ENCODE measurements at places on chromosomes 13 and 19. TPM values are rescaled to one million over a fixed set of nuclear protein-coding genes. Genes with fewer than 3 reads are reported as not detected.

DNA sequence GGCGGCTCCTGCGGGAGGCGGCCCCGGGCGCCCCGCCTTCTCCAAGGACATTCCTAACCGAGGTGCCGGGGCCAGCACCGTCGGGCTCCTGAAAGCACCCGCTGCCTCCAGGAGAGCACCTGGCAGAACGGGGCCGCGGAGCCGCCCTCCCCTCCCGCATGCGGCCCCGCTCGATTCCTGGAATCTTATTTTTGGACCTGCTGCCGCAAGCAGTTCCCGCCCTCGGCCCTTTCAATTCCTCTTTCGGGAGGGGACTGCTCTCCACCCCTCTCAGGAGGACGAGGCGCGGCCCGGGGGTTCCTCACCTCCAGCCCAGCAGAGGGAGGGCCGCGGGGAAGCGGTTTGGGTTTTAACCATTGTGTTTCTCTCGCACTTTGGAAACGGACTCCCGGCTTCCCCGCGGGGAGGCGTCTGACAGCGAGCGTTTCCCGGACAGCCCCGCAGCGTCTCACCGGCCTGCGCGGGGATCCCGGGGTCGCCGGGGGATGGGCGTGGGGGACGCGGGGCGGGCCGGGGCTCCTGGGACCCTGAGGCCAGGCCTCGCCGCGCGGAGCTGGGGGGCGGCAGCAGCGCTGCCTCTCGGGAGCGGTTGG, 849 bp downstream of the GAS6 start:
- DNase-seq: peak; percentile 44

DNA sequence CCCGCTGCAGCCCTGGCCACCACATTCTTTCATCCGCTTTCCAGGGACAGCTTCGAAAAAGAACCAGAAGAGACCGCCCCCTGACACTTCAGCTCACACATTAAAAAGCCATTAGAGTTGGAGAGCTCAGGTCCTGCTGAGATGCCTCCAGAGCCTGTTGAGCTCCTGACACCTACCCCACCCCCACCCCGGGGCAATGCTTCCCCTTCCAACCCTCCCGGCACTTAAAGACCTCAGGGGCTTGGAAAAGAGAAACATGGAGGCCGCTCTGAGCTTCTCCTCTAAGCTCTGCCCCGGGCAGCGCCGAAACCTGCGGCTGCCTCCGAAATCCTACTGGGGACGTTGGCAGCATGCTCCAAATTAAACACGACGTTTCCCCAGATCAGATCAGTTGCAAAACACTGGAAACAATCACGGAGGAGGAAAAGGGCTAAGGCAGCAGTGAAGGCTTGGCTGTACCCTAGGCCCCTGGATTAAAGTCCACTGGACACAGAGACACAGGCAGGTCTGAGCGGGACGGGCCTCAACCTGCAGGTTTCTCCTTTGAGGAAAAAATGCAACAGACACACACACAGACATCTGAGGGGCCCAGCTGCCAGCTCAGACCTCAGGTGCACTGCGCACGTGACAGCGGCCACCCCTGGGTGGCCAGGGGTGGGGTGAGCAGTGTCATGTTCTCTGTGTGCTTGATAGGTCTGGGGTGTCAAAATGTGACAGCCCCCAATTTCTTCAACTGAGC, 9.6 kb downstream of the SH3GL1 start:
- DNase-seq: no peak

GRCh38 chr13:113220877-113221276, 11.5 kb downstream of the CUL4A start:
- no peak for DNase-seq

DNA sequence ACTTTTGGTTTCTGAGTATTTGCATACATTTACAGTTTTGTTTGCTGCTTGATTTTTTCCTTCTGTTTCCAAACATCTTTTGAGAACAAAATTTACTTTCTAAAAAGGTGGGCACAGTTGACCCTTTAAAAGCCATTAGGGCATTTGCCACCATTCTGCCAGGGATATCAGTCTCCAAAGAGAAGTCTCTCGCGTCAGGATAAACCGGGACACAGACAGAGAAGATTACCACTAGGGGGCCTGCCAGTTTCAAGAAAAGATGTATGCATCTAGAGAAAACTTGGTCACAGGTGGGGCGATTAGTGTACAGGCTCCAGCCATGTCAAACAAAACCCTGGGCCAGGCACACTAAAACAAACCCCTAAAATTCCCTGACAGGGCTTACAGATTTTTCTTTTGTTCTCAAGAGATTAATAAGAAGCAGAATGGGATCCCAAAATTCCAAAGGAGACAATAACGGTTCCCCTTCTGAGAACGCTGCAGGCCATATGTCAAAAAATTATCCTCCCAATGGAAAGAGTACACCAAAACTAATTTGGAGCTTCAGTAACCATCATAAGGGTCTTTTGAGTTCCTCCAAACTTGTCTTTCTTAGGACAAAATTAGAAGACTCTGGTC, 10.7 kb upstream of the PABPC3 start:
- DNase-seq: peak; percentile 30

GRCh38 chr19:32599736-32600157, 18.8 kb downstream of the PDCD5 start:
- DNase-seq: peak; percentile 68

The CLN5 gene
- 17.5 TPM for polyA plus RNA-seq

The NLRP11 gene
- polyA plus RNA-seq: 0.07 TPM

- DNase-seq: no peak
Measured at GRCh38 chr13:30337061-30337610, 29.8 kb upstream of the KATNAL1 start.

GRCh38 chr19:37342753-37343152, 28.1 kb upstream of the ZNF527 start:
- no peak for DNase-seq

GRCh38 chr19:27777242-27777641, 1435.7 kb downstream of the UQCRFS1 start:
- no peak for DNase-seq

The FPR1 gene
- polyA plus RNA-seq: 1.1 TPM

DNA sequence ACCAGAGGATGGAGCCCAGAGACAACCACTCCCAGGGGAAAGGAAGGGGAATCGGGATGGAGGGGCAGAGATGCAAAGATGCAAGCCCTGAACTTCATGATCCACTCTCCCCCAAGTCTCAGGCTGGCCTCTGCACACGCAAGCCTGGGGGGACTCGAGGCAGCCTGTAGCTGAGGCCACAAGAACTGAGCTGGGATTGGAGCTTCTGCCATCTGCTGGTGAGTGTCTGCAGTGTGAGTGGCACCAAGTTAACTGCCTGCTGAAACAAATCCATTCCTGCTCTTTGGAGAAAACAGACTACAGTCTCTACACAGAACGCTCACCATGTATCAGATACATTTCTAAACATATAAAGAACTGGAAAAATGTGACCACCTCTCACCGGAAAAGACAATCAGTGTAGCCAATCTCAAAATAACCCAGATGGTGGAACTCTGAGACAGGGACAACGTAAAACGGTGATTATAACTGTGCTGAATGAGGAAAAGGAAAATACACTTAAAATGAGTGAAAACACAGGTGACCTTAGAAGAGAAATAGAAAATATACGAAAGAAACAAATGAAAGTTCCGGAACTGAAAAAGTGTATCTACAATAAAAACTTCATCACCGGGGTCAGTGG, 62.1 kb downstream of the KLF2 start:
- DNase-seq: peak; percentile 54

DNA sequence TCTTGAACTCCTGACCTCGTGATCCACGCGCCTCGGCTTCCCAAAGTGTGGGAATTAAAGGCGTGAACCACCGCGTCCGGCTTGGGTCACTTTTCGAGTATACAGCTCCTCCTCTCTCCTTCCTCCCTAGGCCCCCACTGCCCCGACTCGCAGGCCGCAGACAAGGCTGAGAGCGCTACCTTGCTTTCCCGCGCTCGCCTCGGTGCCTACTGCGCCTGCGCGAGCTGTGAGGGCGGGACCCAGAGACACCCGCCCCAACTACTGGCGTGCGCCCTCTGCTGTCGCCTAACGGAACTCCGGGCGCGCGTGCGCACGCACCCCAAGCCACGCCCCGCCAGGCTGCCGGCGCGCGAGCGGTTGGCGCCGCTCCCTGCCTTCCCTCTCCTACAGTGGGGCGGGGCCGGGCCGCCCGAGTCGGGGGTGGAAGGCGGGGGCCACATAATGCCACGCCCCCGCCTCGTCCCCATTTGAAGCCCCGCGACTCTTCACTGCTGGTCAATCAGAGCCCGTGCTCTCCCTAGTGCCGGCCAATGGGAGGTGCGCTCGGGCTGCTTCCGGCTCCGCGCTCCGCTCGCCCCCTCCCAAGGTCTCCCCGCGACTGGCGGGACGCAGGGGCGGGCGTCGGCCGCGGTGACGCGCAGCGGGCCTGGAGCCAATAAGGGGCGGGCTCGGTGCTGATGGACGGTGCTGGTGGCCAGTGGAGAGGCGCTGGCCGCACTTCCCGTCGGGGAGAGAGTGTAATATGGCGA, at the start of gene RAB8A:
Gene RAB8A, plus strand, starts transcription at position 730 of the 749 bp plus-strand sequence. Its CDS starts 13 bp downstream, at position 743.
- peak; percentile 100 for DNase-seq

DNA sequence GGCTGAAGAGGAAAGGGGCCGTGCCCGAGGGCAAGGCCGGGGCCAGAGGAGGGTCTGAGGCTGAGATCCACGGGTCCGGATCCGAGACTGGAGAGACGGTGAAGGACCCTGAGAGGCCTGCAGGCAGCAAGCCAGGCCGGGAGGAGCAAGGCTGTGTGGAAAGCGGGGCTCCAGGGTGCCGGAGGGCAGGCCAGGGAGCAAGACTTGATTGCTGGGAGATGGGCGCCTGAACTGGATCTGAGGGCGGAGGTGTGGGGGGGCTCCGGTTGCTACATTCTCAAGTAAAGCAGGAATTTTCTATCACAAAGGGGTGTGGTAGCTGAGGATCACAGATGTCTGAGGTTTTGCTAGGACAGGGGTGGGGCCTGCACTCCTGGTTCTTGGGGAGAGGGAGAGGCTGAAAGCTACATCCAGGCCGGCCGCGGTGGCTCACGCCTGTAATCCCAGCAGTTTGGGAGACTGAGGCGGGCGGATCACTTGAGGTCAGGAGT, 3.8 kb downstream of the MAMSTR start:
- no peak for DNase-seq

The ZNF320 gene
- polyA plus RNA-seq: 14.5 TPM

- DNase-seq: no peak
Measured at GRCh38 chr19:52724701-52725514, 9.9 kb downstream of the ZNF611 start.

GRCh38 chr19:2650515-2650914, 52.0 kb downstream of the GNG7 start:
- DNase-seq: no peak

GRCh38 chr19:38036707-38037611, 130.0 kb downstream of the SIPA1L3 start:
- DNase-seq: no peak

GRCh38 chr19:12769689-12770088, 5.7 kb downstream of the HOOK2 start:
- peak; percentile 70 for DNase-seq

GRCh38 chr19:695352-695949, at the start of gene PRSS57:
Gene PRSS57, minus strand, starts transcription at chr19:695452. Its CDS starts 22 bp downstream, at chr19:695430.
- no peak for DNase-seq

- no peak for DNase-seq
Measured at GRCh38 chr19:3656073-3656746, 29.6 kb upstream of the CACTIN start.

The ZNF616 gene
- polyA plus RNA-seq: 1.4 TPM

- peak; percentile 24 for DNase-seq
Measured at GRCh38 chr19:50759886-50760285, 10.4 kb upstream of the GPR32 start.

DNA sequence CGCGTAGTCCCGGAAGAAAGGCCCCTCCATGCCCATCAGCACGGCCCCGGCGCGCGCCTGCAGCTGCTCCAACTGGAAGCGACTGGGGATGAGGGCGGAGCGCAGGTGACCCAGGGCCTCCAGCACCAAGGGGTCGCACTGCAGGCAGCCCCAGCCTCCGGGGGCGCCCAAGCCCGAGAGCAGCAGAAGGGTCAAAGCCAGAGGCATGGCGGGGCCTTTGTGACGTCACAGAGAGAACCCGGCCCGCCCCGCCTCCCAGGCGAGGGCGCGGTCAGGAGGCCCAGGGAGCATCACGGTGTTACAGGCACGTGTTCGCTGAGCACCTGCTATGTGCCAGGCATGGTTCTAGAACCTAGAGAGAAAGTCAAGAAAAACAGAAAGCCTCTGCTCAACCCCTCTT, at the start of gene IZUMO2:
Gene IZUMO2, minus strand, starts transcription at position 294 of the 400 bp plus-strand sequence. Its CDS starts 87 bp downstream, at position 207.
- DNase-seq: no peak

DNA sequence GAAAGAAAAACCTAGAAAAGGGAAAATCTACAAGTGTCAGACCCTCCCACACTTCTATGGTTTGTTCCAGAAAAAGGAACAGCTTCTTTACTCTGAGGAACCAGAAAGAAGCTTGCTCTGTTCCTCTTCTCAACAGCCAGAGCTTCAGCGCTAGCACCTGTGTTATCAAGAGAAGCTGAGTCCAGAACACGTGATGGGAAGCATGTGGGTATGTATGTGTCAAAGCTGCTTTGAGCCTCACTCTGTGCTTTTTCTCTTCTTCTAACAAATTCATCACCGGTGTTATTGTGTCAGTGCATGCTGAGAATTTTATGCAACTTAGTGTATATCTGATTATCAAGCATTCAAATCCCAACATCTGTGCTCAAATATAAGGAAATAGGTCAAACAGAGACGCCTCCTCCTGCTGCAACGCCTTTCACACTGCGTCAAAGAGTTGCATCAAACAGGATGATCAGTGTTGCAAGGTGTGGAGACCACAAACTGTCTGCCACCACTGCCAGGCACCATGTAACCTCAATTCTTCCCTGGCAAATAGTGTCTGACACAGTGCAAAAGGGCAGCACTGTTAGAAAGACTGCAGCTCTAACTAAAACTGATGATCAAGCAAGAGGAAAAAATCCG, 83.9 kb downstream of the LRRC63 start:
- DNase-seq: peak; percentile 62

GRCh38 chr13:61286148-61286745, 129.4 kb downstream of the PCDH20 start:
- DNase-seq: no peak

GRCh38 chr13:20074966-20075365, 85.9 kb downstream of the GJA3 start:
- no peak for DNase-seq
